Posterior cingulate gyrus (tissue), 11 donors: ENCODE measurements at places on chromosomes 11 and 22.

GRCh38 chr11:30435488-30435887, 112.6 kb downstream of the ARL14EP start:
- DNase-seq: no peak

DNA sequence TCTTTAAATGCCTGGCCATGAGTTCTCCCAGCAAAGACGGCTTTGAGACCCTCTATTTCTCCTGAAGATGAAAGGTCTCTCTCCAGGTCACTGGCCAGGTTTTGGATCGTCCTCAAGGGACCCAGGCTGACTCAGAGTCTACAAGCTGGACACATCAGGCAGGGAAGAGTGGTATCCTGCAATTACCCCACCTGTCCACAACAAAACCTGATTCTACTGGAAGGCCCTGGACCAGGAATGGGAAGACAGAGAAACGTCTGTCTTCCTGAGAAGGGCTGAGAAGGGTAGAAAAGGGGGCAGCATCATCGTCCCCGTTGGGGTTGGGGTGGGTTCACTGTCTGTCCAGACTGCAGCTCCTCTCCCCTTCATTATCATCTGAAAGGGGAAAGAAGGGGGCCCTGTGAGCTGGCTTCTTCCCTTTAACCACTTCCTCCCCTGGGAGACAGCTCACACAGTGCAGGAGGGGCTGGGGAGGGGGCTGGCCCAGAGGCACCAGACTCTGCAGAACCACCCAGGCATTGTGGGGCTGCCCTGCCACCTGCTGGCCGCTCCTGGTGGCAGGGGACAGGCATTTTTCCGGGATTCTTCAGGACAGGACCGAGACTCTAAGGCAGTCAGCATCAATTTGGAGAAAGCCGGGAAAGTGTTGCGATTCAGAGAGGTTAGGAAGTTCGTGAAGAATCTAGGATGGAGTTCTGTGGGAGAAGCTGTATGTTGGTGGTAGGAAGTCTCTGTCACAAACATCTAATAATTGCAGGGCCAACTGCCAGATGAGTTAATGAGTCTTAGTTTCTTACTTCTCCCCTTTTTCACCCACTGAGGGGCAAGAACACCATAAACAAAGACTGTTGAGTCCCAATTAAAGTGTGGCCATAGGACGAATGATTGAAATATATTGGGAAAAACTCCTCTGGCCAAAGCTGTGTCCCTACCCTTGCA, 57.6 kb downstream of the SYN3 start:
- peak; percentile 58 for DNase-seq

DNA sequence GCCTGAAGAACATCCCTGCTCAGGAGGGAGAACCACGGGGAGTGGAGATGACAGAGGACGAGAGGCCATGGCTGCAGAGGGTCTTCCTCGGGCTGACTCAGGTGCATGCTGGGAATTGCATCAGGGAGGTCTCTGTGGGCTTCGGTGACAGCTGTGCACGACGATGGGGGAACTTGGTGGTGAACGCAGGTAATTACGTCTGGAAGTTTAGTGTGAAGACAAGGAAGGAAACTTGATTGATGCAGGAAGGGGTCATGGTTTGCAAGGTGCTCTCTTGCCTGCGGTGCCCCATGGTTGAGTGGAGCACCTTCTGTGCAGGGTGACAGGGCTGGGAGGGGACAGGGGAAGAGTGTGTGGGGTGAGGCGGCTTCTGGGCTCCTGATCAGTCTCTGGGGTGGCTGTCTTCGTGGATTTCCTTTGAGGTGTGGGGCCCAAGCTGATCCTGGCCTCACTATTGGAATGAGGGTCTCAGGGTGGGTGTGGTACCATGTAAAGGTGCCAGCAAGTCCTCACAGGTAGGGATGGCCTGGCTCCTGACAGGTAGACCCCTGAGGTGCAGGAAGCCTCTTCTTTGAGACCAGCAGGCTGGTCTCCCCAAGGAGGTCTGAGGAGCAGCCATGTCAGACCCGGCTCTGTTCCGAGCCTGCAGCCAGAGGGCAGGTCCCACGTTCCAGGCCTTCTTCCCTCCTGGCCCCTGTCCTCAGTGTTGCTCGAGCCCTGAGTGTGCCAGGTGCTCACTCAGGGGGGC, 1020.1 kb downstream of the TBC1D22A start:
- no peak for DNase-seq

- no peak for DNase-seq
These were observed 1.2 kb downstream of the MAPK8IP2 start for GRCh38 chr22:50601669-50602337.

- DNase-seq: no peak
These were observed 59.4 kb upstream of the HMGXB4 start for GRCh38 chr22:35197886-35198285.

GRCh38 chr22:45318168-45318557, 8.4 kb downstream of the FAM118A start:
- peak; percentile 50 for DNase-seq

DNA sequence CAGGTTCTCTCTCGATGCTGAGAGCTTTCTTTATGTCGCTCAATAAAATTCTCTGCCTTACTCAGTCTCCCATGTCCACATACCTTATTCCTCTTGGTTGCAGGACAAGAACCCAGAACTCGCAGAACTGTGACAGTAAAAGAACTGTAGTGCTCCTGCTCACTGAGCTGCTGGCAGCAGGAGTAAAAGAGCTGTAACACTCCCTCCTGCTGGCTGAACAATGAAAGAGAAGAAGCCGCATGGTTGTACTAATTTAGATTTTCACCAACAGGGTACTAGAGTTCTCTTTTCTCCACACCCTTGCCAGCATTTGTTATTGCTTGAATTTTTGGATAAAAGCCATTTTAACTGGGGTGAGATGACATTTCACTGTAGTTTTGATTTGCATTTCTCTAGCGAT, 433.2 kb downstream of the GUCY1A2 start:
- DNase-seq: no peak

DNA sequence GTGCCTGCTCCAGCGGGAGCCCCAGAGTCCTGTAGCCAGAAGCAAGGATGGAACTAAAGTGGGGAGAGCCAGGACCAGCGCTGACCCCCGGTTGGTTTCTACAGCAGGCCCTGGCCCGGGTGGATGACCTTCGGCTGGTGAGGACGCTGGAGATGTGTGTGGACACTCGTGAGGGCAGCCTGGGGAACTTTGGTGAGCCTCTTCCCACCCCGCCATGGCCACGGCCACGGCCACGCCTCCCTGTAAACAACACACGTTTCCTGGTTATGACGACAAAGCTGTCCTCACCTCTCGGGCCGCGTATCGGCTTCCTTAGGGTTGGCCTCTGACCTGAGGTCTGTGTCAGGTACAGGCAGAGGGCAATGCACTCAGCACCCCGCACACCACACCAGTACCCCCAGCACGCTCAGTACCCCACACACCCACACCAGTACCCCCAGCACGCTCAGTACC, 4.1 kb downstream of the LRRC56 start:
- DNase-seq: no peak

DNA sequence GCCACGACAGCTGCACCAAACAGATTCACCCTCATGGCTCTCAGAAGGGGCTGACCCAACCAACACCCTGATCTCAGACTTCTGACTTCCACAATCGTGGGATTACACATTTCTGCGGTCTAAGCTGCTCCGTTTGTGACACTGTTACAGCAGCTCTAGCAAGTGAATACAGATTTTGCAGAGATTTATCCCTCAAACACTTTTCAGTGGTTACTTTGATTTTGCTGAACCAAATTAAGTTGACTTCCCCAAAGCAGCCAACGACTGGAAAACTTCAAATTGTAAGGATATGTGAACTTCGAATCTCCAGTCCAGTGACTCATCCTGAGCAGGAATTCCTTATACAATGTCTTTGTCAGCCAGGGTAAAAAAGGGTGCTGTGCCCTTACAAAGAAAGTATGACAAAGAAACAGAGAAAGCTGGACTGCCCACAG, 14.8 kb upstream of the INCENP start:
- DNase-seq: no peak

- DNase-seq: no peak
These were observed 965 bp downstream of the OSBPL5 start for GRCh38 chr11:3164138-3164551.
